ENCODE measurements at places on chromosomes 6 and 20. TPM values are rescaled to one million over a fixed set of nuclear protein-coding genes. Genes with fewer than 3 reads are reported as not detected.

Gene ETV7
- 1.5 TPM for polyA plus RNA-seq

Gene HDGFL1
- polyA plus RNA-seq: not detected

GRCh38 chr6:160300076-160300695 lies 41.6 kb upstream of the SLC22A2 start:
- no peak for DNase-seq

DNA sequence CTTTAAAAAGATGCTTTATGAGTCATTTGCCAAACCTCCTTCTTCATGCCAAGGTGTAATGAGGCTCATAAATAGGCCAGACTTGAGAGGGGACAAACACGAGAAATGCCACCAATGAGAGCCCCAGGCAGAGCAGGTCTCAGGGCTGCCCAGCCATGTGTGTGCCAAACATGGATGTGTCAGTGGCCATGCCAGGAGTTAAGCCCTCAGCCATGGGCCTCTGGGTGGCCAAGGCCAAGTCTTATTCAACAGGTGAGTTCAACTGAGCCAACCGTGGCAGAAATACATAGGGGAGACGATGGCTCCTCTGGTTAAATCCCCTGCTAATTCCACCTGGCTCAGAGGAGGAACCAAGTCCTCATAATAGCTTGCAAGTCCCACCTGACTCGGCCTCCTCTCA lies 358.8 kb downstream of the PREX1 start:
- DNase-seq: no peak

DNA sequence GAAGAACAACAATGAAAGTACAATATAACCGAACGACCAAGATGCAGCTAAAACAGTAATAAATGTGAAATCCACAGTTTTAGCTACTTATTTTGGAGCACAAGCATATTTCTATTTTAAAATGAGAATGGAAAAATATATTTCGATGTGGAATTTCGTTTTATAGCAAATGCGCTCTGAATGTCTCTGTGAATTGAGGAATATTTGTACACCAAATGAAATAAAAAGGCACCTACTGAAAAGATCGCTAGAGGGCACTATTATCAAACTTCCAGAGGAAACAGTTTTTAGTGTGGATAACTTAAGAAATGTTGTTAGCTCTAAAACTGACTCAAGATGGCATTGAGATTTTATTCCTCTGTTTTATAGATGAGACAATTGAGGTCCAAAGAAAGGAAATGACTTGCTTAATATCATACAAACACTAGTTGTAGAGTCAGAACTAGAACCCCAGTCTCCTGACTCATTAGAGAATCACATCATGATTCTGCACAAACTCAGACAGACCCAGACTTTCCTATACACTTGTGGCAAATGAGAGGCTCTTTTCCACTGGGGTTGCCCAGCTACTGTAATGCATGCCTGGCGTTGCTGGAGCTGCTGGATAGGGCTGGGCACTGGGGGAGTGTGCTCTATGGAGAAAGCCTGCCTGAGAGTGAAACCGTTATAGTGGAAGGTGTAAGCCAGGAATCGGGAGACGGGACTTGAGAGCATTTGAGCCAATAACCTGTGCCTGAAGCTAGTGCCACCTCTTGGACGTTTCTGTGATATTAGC lies 51.9 kb downstream of the GCLC start:
- DNase-seq: no peak

GRCh38 chr6:34225551-34225950 lies 11.1 kb upstream of the HMGA1 start:
- DNase-seq: no peak

GRCh38 chr6:22149096-22149495 lies 147.7 kb downstream of the PRL start:
- no peak for DNase-seq

- DNase-seq: no peak
Measured at GRCh38 chr20:44883214-44883902, 2.1 kb upstream of the YWHAB start.

Gene PI16
- 107 TPM for polyA plus RNA-seq

DNA sequence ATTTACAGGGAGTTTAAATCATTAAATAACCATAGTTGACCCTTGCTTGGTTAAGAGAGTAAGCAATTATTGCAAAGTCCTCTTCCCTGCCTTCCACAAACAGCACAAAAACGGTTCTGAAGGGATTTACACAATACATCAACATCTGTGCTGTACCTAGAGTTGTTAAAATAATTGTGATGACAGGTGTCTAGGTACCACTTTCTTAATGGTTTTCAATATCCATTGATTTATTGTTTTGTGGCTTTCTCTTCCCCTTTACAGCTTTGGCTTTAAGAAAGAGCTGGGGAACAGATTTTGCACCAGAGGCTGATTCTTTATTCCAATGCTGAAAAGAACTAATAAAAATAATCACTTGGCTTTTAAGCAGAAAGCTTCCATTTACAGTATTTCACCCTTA lies 598 bp upstream of the SOX4 start:
- DNase-seq: no peak

DNA sequence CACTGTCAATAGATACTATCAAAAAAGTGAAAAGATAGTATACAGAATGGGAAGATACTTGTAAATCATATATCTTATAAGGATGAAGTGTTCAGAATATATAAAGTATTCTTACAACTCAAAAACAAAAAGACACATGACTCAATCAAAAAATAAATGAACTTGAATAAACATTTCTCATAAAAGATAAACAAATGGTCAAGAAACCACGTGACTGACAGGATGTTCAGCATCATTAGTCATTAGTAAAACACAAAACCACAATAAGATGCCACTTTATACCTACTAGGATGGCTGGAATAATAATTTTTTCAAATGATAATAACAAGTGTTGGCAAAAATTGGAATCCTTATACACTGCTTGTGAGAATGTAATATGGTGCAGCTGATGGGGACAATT lies 729.1 kb upstream of the HS3ST5 start:
- DNase-seq: no peak

Data from urinary bladder (tissue), 4 donors.